ENCODE measurements at places on chromosomes 1 and 21. TPM values are rescaled to one million over a fixed set of nuclear protein-coding genes. Genes with fewer than 3 reads are reported as not detected.
A peak's percentile ranks its signal among the peaks of the same experiment; 100 is the strongest.

SDC3 gene
- total RNA-seq = not detected

CHIA gene
- not detected for total RNA-seq

EFNA1 gene
- 1.9 TPM for total RNA-seq

DNA sequence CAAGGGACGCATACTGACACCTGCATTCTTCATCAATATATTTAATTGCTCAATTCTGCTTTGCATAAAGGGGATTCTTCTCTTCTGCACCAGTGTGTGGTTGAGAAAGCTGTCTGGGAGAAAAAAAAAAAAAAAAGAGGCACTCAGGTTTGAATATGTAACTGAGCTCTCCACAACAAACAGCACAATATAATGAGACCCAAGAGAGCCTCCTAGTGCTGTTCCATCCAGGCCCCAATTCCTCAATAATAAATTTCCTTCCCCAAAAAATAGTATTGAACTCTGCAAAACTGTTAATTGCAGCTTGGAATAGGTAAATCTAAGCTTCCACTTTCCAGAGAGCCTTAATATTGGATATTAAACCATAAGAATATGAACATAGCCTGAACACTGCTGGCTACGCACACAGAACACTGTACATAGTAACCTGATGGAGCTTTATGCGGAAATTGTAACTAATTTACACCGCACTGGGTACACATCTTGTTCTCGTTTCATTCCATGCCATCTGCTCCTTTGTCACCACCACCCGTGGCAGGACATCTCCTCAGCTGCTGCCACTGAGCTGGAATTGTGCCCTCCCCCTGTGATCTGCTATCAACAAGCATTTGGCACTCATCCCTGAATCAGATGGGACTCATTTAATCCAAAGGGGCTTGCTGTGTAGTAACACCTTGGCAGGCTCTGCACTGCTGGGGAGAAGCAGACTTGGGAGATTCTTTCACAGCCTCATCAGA, 272.0 kb downstream of the HHIPL2 start:
- no peak for DNase-seq
- no peak overlapping the region for H3K4me3 ChIP-seq
- no peaks in the 10 kb centered on the region for H3K27me3 ChIP-seq
- H3K36me3 ChIP-seq = no peaks in the 10 kb centered on the region
- H3K4me1 ChIP-seq = no peaks in the 10 kb centered on the region
- H3K27ac ChIP-seq = no peak overlapping the region

- no peaks in the 10 kb centered on the region for H3K36me3 ChIP-seq
- no peaks in the 10 kb centered on the region for H3K27me3 ChIP-seq
- H3K4me3 ChIP-seq = no peak overlapping the region
- no peaks in the 10 kb centered on the region for H3K4me1 ChIP-seq
- no peak overlapping the region for H3K27ac ChIP-seq
These were observed 537.3 kb upstream of the PLXNA2 start for GRCh38 chr1:208781391-208782045.

GRCh38 chr21:42524341-42525028, 10.8 kb downstream of the SLC37A1 start:
- peak overlapping the region; percentile 85 for H3K27ac ChIP-seq
- peak; percentile 69 for DNase-seq
- no peaks in the 10 kb centered on the region for H3K27me3 ChIP-seq
- peaks cover 23% of the 10 kb centered on the region for H3K36me3 ChIP-seq

GRCh38 chr1:83807231-83807630, 191.7 kb downstream of the TTLL7 start:
- no peak overlapping the region for H3K27ac ChIP-seq
- H3K4me3 ChIP-seq = no peak overlapping the region
- H3K36me3 ChIP-seq = no peaks in the 10 kb centered on the region
- DNase-seq = no peak
- no peaks in the 10 kb centered on the region for H3K27me3 ChIP-seq

All from natural killer cell (primary cell).